ENCODE measurements at places on chromosomes 2 and 18.
A peak's percentile ranks its signal among the peaks of the same experiment; 100 is the strongest.

DNA sequence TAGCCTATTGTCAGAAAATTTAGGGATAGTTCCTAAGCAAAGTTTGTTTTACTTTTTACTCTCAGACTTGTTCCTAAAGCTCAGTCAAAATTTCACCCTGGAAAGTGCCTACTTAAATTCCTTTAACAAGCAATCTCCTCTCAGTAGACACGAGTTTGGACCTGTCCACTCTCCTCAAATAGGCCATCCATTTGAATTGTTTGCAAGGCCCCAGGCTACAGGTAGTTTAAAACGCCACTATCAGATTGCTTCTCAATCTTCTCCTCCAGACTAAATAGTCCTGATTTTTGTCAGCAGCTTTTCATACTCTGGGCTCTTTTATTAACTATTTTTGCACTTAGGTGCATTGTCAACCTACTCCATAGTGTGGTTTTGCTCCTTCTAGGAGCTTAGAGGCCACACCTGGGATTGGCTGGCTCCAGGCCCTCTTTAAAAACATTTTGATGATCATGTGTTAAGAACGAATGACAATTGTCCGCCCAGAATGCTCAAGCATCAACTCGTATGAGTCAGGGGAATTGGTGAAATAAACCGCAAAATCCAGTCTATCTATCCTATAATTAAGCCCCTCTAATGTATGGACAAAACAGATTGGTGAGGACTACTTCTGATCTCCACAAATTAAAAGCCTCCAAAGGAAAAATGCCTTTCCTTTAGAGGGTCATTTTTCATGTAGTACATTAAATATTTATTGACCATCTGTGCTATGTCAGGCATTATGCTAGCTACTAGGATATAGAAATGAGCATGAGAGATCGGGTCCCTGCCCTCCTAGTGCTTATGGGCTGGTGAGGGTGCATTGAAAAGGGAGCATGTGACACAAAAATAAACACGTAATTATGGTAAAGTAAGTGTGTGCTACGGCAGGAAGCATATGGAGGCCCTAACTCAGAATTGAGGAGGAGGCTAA lies 333.8 kb upstream of the TNP1 start:
- DNase-seq: no peak
- H3K27ac ChIP-seq: no peak overlapping the region
- H3K27me3 ChIP-seq: peaks cover 3% of the 10 kb centered on the region

DNA sequence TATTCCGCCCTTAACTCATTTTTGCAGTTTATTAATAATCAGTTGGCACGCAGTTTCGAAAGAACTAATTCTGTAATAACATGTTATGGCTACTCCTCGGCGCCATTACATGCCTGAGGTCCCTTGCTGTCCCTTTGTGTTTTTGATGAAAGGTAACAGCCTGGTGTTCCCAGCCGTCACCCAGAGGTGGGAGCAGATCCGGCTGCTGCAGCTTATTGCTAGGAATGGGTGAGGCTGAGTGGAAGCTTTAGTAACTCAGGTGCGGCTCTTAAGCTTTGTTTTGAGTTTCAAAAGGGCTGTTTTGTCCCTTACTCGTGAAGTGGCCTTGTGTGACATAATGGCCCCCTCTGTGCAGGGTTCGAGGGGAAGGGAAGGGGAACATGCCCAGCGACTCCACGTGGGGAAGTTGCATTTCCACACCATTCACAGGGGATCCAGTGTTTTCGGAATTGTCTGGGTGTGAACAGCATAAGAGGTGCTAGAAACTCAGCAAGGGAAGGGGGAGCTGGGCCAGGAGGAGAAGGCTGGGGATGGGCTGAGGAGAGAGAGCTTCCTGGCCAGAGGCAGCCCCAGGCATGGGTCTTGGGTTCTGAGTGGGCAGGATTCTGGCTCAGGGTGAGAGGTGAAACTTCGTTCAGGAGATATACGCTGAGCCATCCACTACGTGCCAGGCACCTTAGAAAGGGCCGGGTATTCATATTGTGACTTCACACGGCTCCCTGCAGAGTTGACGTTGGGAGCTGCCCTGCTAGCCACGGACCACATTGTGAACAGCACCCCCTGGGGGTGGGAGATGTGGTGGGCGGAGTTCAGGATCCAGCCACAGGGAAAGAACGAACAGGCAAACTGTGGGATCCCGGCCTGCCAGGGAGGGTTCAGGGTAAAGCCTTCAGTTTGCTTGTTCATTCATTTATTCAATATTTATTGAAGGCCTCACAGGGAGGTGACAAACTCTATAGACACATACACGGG lies 84.4 kb downstream of the TGOLN2 start:
- no peaks in the 10 kb centered on the region for H3K27me3 ChIP-seq
- peak; percentile 78 for DNase-seq
- H3K4me1 ChIP-seq: peaks cover 3% of the 10 kb centered on the region
- H3K36me3 ChIP-seq: no peaks in the 10 kb centered on the region

DNA sequence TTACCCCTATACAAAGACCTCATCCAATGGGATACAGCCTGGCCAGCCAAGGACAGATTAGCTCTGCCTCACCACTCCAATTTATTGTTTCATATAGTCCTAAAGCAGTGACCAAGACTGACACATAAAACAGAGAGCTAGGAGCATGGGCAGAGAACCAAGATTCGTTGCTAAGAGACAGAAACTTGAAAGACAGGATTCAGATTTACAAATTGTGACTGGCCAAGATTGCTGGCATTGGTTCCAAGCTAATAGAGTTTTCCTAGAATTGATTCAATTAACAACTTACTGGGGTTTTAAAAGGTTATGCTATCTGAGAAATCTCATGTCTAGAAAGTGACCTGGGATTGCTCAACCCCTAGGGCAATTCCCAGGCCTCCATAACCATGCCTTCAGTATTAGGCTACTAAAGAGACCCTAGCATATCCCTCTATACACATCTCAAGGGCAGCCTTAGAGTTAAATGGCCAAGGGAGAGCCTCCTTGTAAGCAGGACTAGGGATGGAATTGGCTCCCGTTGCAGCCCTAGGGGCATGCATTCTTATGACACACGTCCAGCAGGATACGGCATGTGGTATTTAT lies 75.6 kb downstream of the ICOS start:
- no peak overlapping the region for H3K4me3 ChIP-seq
- peak; percentile 5 for DNase-seq
- H3K36me3 ChIP-seq: no peaks in the 10 kb centered on the region
- H3K4me1 ChIP-seq: no peaks in the 10 kb centered on the region

- no peaks in the 10 kb centered on the region for H3K36me3 ChIP-seq
- DNase-seq: peak; percentile 5
- peaks cover 4% of the 10 kb centered on the region for H3K4me1 ChIP-seq
Measured at GRCh38 chr2:47486841-47487497, 84.0 kb downstream of the MSH2 start.

- no peaks in the 10 kb centered on the region for H3K27me3 ChIP-seq
- peak overlapping the region; percentile 63 for H3K27ac ChIP-seq
- peak overlapping the region; percentile 61 for H3K4me3 ChIP-seq
- H3K36me3 ChIP-seq: peaks cover 4% of the 10 kb centered on the region
- peak; percentile 60 for DNase-seq
Measured at GRCh38 chr18:35267161-35267651, 22.8 kb downstream of the ZSCAN30 start.

Data from small intestine (tissue), 16 donors.